Amygdala (tissue), 56 donors: ENCODE measurements at places on chromosomes 1 and 21.
A peak's percentile ranks its signal among the peaks of the same experiment; 100 is the strongest.

- DNase-seq = no peak
These were observed 52.6 kb downstream of the CD34 start for GRCh38 chr1:207858281-207858680.

DNA sequence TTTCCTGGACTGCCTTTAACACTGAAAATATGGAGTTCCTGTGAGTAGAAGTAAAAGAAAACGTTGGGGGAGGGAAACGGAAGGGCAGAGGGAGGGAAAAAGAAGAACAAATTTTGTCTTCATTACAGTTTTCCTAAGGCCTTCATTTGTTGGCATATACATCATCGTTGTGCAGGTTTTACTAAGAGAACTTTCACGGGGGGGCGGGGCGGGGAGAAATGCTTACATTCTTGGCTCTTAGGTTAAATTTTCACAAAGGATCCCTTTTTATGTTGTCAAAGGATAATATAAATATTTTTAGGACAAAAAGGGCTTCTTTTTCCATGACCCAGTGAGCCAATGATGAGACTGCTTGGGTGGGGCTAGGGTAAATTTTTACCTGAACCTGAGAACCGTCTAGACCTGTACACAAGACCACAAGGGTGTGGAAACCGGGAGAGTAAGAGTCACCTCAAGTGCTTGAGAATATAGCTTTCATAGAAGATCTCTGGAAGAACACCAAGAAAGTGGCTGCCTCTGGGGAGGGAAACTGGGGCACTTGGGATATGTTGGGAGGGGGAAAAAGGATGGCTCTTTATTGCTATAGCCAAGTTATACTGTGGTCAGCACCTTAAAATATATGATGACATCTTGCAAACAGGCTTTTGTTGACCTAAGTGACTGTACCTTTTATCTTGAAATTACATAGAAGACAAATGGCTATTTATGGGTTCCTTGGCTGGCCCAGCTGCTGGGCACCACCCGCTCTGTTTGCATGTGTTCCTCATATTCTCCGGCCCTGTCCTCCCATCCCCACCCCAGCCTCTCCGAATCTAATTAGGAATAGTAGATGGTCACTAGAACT, 2.0 kb upstream of the UTP25 start:
- no peak for DNase-seq

DNA sequence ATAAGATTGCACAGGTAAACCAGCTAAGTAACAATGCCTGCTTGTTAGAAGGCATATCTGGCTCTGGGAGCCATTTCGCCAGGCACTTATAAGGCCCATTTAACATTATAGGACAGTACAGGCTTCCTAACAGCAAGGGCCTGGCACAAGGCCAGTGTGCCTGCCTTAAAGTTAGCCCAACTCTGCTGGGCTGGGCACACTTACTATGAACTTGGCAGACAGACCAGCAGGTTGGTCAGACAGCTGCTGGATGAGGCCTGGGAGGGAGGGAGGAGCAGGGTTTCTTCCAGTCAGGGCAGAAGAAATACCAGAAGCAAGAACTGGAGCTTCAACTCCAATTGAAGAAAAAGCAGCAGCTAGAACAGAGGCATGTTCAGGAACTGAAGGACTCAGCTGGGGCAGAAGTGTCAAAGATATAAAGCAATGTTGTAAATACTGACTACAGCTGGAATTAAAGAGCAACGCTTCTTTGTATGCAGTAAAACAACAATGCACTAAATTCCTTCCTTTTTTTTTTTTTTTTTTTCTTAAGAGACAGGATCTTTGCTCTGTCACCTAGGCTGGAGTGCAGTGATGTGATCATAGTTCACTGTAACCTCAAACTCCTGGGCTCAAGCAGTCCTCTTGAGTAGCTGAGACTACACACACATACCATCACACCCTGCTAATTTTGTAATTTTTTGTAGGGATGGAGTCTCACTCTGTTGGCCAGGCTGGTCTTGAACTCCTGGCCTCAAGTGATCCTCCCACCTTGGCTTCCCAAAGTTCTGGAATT, 4.9 kb downstream of the CACHD1 start:
- DNase-seq = no peak

- DNase-seq = no peak
These were observed 31.5 kb downstream of the PHC2 start for GRCh38 chr1:33399375-33399774.

- no peak for DNase-seq
These were observed 107.0 kb upstream of the TLR5 start for GRCh38 chr1:223249854-223250631.

DNA sequence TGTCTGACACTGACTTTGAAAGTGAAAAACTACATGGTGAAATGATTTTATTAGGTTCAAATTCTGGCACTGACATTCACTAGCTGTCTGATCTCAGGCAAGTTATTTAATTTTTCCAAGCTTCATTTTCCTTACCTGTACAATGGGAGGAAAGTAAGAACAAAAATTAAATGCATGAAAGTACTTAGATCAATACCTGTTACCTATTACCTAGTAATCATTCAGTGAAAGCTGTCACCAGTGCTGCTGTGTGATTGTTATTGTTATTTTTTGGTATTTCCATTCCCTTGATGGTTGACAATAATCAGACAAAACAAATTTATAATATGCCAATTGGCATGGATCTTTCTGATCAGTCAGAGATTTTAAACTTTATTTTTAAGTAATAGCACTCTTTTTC, 1.6 kb downstream of the C8A start:
- no peak for DNase-seq

DNA sequence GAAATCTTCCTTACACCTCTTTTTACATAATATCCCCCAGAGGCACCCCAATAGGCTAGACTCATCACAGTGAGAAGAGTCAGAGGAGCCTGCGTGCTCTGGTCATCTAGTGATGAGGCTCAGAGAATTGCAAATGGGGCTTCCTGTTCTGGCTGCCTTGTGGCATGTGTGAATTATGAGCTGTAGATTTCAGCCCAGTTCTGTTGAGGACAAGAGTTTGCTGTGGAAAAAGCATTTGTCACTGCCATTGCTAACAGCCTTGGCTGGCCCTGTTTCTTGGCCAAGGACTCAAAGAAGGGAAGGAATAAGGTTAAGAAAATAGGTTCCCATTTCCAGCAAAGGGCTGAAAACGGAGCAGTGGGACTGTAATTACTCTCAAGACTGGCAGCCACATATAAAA, 30.7 kb downstream of the MRAP start:
- DNase-seq = no peak

DNA sequence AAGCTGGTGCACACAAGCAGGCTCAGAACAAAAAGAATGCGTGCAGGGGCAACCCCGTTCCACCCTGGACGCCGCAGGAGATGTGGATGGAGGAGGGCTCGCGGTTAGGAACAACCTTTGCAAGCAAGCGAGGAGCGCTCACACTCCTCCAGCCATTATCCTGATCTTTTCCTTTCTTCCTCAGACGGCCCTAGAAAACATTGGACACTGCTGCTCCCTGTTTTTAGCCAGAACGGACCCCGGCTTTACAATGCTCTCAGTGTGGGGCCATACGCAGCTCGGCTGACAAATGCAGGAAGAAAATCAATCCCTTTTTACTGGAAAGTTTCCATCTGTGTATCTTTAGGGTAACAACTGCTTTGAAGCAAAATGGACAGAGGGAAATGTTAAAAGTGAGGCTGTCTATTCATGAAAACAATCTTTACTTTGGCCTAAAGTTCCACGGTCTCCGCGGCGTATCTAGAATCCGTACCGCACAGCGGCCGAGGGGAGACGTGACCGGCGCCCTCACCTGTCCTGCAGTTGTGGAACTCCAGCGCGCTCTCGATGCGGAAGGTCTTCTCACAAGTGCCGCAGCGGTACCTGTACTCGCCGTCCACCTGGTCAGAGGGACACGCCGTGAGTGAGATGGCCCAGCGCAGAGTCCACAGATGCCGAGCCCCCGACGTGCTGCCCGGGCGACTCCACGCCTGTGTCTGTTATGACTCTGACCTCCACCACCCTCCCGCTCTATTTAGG, 44.0 kb downstream of the PRDM15 start:
- no peak for DNase-seq

DNA sequence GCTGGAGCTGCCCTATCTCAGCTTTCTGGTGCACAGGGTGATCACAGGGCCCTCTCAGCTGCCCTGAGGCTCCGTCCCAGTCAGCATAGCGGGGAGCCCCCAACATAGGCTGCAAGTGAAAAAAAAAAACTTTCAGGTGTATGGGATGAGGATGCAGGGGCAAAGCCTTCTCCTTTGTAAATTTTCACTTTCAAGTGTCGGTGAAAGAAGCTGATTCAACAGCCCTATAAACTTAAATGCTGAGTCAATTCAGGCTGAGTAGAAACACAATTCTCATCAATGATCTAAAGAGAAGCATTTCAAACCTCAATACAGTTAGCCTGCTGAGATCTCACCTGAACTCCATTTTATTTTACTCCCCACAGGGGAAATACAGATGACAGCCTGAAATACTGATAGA, 171.2 kb downstream of the SEC16B start:
- no peak for DNase-seq

DNA sequence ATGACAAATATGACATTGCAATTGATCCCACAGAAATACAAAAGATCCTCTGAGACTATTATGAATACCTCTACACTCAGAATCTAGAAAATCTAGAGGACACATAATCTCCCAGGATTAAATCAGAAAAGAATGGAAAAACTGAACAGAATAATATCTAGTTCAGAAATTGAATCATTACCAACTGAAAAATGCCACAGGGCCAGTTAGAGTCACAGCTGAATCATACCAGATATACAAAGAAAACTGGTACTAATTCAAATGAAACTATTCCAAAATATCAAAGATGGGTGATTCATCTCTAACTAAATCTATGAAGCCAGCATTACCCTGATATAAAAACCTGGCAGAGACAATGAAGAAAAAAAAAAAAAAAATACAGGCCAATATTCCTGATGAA, 149.3 kb downstream of the BRINP3 start:
- no peak for DNase-seq

- DNase-seq = no peak
These were observed 165.3 kb upstream of the UBE2U start for GRCh38 chr1:64038119-64038518.

DNA sequence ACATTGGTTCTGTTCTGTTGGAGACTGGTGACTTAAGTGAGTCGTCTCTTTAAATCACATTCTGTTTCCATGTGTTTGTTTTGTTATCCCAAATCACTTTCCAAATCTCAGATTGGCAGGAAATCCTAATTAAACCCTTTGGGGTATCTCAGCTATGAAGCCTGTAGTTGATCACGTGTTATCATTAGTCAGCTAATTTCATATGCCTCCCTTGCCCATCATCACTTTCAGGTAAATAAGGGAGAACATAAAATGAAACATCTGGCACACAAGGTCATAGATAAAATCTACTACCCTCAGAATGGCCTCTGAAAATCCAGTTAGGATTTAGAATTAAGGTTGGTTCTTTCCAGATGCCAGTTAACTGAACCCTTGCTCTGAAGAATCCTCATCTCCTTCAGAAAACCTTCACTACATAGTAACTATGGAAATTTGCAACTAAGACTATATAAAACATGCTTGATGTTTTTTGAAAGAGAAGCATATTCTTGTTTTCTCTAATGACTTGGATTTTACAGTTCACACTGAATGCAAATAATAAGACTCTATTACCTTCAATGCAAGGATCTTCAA, 401.5 kb downstream of the DSCAM start:
- DNase-seq = no peak

DNA sequence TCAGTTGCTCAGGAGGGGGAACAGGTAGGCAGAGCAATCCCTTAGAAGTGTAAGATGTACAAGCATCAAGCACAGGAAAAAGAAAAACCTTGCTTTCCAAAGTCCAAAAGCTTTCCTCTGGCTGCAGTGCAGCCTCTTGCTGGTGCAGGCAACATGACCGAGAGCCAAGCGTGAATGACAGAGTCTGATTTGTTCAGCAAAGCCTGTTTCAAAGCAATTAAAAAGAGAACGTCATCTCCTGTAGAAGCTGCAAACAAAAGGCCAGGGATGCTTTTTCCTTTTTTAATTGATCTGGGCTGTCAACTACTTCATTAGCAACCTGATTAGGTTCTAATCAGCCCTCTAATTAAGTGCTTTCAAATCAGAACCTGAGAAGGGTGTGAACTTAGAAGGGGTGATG, 38.2 kb upstream of the PLA2G2C start:
- no peak for DNase-seq

DNA sequence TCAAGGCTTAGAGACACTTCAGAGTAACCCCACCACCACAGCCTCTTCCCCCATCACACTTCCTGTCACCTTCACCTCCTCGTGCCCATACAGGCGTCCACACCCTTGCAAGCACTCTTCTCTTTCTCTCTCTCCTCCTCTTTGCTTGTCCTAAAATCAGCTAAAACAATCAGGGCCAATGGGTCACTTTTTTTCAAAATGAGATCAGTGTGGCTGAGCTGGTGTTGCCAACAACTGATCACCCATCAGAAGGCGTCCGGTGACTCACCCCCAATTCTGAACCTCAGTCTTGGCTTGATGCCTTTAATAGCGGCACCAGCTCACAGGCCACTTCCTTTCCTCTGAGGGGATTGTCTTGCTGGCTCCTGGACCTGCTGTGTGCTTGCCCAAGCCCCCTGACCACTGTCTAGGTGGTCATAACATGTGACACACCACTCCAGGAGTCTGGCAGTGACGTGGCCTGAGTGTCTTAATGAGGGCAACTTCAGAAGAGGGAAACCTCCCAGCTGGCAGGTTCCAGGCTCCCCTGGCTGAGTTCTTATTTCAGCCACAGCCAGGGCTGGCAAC, 1.6 kb downstream of the DRAXIN start:
- peak; percentile 40 for DNase-seq

DNA sequence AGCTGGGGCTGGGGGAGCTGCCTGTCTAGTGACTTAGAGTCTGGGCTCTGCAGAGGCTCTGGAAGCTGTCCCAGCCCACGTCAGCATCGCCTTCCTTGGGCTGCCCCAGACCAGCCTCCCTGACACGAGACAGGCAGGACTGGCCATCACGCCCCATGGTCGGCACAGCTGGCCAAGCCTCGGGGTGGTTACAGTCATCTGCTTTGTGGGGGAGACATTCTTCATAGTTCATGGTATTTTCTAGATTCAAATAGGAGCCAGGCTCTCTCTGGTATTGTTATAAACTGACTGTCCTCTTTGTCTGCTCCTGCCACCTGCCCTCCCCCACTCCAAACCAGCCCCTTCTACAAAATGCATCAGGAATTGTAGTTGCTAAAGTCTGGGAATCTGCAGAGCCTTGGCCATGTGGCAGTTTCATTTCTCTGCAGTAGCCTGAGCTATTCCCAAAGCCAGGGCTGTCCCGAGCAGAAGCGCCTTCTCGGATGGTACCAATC, 29.4 kb downstream of the OLFML2B start:
- DNase-seq = peak; percentile 77

GRCh38 chr1:26998429-26999300, 5.2 kb downstream of the TRNP1 start:
- no peak for DNase-seq

DNA sequence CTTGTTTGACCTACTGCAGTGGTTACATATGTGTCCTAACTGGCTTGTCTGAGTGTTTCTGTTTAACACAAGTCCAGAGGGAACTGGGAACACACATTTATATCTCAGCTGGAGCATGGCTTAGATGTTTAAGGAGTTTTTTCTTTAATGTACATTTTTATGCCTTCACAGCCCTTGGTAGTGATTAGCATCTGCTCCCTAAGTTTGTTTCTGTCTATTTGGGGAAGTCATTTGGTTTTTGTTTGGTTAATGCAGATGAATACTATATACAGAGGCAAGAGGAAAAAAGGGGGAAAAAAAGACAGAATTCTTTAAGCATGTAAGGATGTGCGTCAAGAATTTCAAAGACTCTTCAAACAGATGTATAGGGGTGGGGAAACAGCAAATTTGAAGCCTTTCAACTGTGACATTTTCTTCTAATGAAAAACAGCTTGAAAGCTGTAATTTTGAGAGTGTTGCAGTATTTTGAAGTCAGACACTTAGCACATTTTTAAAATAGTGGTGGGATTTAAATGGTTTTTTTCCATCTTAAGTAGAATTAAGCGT, 15.4 kb downstream of the MACO1 start:
- no peak for DNase-seq

- DNase-seq = no peak
These were observed 74.2 kb downstream of the SIM2 start for GRCh38 chr21:36773117-36773516.
